ENCODE measurements at places on chromosomes 1 and 21.
A peak's percentile ranks its signal among the peaks of the same experiment; 100 is the strongest.

DNA sequence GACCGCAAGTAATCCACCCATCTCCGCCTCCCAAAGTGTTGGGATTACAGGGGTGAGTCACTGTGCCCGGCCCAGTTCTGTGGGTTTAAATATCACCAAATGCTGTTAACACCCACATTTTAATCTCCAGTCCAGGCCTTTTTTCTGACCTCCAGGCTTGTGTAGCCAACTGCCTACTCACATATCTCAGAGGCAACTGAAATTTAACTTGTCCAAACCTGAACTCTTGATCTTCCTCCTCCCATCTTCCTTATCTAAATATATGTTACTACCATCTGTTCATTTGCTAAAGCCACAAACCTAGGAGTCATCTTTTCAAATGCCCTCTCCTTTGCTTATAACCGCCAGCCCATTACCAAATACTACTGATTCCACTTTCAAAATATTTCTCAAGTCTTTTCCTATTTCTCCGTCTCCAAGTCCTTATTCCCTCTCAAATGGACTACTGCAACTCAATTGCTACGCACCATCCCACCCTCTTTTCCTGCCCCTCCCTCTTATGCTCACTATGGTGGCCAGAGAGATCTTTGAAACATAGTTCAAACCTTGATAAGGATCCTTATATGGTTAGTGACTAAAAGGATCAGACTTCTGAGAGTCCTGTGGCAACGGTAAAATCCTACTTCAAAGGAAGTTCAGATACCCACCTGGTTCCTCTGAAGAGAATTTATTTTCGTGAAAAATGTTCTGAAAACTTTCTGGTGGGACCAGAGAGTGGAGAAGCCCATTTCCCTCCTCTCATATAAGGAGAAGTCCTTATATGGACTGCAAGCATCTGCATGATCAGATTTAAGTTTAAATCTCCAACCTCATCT, 78.5 kb upstream of the CDC42BPA start:
- no peak for DNase-seq

GRCh38 chr1:213973129-213973528, 14.6 kb upstream of the PROX1 start:
- DNase-seq = no peak

- DNase-seq = no peak
Observed at GRCh38 chr1:67889466-67889865, 56.2 kb upstream of the GNG12 start.

DNA sequence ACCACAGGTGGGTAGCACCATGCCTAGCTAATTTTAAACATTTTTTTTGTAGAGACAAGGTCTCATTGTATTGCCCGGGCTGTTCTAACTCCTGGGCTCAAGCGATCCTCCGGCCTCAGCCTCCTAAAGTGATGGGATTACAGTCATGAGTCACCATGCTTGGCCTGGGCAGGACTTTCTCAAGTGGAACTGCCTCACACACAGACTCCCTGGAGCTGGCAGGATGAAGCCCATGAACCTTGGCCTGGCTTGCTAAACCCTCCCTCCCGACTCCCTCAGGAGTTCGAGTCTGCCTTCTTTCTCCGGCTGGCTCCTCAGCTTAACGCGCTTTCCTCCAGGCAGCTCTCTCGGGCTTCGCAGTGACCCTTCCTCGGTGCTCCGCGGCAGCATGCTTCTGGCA, 7.7 kb upstream of the ECE1 start:
- no peak for DNase-seq

DNA sequence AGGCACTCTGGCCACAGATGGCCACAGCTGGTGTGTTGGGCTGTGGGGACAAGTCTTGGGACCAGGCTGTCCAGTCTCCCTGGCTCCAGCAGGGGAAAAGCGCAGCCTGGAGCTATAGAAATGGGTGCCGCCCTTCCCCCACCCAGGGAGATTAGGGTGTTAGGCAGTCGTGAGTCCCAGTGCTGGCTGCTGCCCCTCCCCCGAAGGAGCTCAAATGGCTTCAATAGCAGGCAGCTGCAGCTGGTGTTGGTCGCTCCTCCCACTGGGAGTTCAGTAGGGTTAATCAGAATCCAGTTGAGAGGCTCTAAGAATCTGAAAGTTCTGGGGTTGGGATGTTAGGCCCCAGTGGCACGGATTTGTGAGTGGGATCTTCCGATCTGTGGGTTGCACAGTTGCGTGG, 595.6 kb upstream of the PKN2 start:
- no peak for DNase-seq

GRCh38 chr1:215584389-215584788, 17.3 kb downstream of the KCTD3 start:
- DNase-seq = no peak

- no peak for DNase-seq
Observed at GRCh38 chr21:21816778-21817177, 818.6 kb downstream of the NCAM2 start.

DNA sequence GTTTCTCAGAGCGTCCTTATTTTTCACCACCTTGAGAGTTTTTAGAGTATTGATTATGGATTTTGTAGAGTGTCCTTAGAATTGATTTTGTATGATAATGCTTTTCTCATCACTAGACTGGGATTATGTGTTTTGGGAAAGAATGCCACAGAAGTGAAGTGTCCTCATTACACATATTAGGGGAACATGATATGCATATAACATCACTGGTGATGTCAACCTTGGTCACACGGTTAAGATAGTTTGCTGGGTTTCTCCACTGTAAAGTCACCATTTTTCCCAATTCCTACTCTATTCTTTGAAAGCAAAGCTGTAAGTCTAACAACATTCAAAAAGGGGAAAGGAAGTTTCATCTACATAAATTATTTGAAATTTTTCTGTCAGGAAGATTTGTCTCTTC, 39.6 kb upstream of the PALMD start:
- DNase-seq = no peak

DNA sequence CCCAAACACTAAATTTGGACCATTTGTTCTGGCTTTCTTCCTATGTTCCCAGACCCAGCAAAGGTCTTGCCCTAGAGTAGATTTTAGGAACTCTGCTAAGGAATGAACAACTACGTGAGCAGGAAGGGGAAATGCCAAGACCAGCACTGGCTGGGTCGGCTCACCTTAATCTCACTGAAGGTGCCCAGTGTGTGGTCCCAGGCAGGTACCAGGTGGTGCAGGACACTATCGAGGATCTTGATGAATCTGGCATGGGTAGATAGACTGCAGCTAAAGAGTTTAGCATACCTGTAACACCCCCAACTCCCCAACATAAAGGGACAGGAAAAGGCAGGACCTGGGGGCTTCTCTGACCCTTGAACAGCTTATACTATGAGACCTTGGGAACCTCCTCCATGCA, 3.0 kb downstream of the HECTD3 start:
- no peak for DNase-seq

GRCh38 chr1:157496121-157496526, 56.2 kb downstream of the FCRL5 start:
- DNase-seq = peak; percentile 88

DNA sequence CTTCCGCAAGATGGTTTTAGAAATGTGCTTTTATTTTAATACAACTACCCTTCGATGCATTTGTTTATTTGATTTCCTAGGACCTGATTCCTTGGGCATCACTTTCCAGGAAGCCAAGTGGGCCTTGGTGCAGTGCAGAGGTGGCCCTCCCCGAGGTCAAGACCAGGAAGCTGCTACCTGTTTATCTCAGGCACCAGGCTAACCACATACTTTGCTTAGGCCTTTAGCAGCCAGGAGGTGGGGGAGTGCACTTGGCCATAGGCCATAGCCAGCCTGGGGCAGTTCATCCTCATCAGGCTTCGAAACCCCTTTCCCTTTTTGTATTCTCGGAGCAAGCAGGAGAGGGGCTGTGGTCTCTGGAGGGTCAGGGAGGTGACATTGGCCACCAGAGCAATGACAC, 45.4 kb downstream of the SMYD2 start:
- no peak for DNase-seq

- no peak for DNase-seq
Observed at GRCh38 chr1:201184307-201185122, 6.1 kb upstream of the IGFN1 start.

DNA sequence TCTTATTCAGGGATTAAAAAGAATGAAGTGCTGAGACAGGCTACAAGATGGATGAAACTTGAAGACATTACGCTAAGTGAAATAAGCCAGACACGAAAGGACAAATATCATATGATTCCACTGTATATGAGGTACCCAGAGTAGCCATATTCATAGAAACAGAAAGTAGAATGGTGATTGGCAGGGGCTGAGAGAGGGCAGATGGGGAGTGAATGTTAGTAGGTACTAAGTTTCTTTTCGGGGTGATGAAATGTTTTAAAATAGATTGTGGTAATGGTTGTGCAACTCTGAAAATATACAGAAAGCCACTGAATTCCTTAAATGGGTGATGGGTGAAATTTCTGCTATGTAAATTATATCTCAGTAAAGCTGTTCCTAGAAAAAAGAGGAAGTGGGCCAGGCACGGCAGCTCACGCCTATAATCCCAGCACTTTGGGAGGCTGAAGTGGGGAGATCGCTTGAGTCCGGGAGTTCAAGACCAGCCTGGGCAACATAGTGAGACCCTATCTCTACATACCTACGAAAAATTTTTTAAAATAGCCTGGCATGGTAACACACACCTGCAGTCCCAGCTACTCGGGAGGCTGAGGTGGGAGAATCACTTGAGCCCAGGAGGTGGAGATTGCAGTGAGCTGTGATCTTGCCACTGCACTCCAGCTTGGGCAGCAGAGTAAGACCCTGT, 15.9 kb downstream of the SLC27A3 start:
- peak; percentile 93 for DNase-seq

- DNase-seq = no peak
Observed at GRCh38 chr1:197909384-197909783, 7.0 kb downstream of the C1orf53 start.

DNA sequence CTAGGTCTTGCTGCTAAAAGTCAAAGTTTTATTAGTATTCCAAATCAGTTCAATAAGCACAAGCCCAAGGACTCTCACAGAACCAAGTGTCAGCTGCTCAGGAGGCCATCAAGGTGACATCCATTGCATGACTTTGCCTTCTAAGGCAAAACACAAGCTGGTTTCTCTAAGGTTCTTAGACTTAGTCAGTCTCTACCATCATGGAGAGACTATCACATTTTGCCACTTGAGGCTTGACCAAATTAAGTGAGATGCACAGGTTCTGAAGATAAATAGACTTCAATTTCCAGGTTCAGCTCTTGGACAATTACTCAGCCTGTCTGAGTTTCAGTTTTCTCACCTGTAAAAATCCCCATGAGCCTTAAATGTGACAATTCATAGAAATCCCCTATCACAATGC, 29.0 kb downstream of the TRIT1 start:
- DNase-seq = no peak

DNA sequence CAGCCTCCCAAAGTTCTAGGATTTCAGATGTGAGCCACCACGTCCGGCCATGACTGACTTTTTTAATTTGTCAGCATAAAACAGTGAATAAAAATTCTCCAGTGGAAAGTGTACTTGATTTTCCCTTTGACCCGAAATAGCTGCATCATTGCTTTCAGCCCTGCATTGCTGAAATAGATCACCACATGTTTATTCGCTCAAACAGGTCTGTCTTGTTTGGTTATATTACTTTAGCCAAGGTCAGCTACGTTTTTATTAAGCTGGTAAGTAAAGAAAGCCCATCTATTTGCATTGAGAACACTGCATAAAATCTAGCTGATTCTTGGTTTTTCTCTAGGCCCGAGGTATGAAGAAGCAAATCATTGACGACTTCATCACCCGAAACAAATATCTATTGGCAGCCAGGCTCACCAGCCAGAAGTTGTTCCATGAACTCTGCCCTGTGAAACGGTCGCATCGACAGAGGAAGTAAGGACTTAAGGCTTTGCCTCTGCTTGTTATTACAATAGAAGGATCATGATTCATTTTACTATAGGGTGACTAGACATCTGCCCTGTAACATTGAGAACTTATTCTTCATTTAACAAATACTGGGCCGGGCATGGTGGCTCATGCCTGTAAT, 25.6 kb downstream of the AGMAT start:
- no peak for DNase-seq

- no peak for DNase-seq
Observed at GRCh38 chr1:173161510-173162221, 45.5 kb downstream of the TNFSF4 start.

DNA sequence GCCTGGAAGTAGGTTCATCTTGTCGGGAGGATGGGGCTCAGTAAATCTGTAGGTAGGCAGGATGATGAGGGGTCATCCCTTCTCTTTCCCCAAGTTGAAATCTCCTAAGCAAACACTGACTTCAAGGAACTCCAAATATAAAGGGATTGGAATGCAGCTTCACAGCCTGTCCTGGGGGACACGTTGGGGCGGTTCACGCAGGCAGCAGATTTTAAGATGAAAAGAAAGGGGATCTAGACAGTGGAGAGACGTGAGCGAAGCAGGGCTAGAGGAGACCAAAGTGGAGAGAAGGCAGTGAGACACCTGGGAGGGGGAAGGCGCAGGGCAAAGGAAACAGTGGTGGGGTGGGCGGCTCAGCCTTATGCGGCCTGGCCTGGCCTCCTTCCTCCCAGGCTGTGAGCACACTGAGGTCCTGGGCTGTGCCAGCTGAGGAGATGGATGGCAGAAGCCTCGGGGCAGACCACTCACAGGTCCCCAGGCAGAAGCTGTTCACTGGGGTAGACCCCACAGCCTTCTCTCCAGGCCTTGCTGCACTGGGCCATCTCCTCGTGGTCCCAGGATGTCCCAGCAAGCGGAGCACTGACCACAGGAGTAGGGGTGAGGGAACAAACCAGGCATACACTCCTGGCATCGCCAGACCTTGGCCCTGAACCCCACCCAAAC, 51.7 kb downstream of the TOR1AIP2 start:
- no peak for DNase-seq
